ENCODE measurements at places on chromosomes 3 and 15.

DNA sequence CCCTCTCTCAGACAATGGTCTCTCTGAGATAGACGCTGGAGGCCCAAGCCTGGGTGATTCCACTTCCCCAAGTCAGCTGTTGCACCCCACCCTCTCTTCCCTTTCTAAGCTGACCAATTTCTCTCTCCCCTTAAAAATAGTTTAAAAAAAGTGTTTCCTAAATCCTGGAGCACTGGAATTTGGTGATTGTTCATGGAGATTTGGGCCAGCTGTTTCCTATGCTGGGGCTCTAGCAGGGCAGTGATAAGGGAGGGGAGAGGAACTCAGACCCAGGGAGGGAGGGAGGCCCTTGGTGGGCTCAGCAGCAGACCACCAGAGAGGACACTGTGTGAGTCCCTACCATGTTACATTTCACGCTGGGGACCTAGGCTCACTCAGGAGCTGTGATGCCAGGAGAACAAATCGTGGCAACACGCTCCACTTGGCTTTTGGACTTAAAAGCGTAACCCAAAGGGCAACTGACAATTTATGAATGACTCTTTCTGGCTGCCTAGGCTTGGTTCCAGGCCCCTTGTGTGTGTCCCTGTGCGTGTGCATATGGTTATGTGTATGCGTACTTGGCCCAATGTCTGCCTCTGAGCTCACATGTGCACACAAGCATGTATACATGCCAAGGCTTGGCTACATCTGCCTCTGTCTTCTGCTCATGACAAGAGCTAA is 59.8 kb upstream of the INSYN1 start:
- DNase-seq: no peak

DNA sequence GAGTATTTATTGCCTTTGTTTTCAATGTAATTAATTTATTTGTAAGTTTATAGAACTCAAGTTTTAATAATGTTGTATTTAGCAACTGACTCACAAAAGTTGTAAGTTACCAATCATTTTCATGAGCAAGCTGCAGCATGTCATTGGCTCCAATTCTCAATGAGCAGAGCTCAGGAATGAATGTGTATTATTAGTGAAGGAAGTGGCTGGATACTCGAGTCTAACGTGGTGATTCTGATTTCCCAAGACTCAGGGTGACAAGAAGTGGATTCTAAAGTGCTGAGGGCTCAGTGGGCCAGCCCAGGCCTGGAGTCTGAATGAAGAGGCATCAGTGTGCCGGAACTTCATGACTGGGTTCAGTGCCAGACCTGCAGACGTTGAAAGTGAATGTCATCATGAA is 39.6 kb downstream of the CLDN11 start:
- no peak for DNase-seq

DNA sequence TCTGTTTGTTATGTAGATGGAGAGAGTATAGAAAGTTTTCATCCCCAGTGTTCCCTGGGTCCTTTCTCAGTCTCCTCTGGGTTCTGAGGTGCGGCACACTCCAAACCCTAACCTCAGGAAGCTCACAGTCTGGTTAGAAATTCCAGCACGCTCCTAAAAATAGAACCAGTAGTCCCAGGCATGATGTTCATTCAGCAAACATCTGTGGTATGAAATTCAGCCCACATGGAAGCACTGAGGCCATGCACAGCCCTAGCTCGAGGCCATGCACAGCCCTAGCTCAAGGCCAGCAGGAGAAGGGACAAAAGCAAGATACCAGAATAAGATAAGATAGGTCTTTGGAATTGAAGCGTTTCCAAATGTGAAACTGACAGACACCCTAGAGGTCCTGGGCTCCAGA is 82.3 kb upstream of the OXTR start:
- DNase-seq: no peak

DNA sequence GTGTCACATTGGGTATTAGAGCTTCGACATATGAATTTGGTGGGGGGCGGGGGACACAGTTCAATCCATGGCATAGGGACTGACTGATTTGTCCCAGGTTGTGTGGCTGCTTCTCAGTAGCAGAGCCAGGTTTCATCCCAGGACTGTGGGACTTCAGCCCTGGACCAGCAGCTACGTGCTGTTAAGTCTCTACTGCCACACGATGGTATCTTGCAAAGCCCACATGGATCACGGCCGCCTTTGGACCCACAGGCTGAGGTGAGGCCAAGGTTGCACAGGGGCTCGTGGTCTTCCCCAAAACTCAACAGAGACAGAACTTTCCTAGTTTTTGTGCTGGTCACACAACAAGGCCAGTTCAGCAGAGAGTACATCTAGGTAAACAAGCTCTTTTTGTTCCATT is 97.4 kb downstream of the LRRK1 start:
- peak; percentile 51 for DNase-seq

GRCh38 chr3:46646700-46647099 is 34.4 kb downstream of the FAM240A start:
- DNase-seq: no peak

- no peak for DNase-seq
Observed at GRCh38 chr15:55334997-55335396, 16.0 kb downstream of the PIGB start.

- no peak for DNase-seq
Observed at GRCh38 chr15:64166102-64166890, 3.5 kb upstream of the PPIB start.

GRCh38 chr3:21393683-21394311 is 357.2 kb downstream of the ZNF385D start:
- no peak for DNase-seq

GRCh38 chr3:56522374-56522773 is 34.6 kb upstream of the CCDC66 start:
- DNase-seq: no peak

GRCh38 chr3:40623567-40623966 is 98.8 kb downstream of the ZNF621 start:
- DNase-seq: no peak

DNA sequence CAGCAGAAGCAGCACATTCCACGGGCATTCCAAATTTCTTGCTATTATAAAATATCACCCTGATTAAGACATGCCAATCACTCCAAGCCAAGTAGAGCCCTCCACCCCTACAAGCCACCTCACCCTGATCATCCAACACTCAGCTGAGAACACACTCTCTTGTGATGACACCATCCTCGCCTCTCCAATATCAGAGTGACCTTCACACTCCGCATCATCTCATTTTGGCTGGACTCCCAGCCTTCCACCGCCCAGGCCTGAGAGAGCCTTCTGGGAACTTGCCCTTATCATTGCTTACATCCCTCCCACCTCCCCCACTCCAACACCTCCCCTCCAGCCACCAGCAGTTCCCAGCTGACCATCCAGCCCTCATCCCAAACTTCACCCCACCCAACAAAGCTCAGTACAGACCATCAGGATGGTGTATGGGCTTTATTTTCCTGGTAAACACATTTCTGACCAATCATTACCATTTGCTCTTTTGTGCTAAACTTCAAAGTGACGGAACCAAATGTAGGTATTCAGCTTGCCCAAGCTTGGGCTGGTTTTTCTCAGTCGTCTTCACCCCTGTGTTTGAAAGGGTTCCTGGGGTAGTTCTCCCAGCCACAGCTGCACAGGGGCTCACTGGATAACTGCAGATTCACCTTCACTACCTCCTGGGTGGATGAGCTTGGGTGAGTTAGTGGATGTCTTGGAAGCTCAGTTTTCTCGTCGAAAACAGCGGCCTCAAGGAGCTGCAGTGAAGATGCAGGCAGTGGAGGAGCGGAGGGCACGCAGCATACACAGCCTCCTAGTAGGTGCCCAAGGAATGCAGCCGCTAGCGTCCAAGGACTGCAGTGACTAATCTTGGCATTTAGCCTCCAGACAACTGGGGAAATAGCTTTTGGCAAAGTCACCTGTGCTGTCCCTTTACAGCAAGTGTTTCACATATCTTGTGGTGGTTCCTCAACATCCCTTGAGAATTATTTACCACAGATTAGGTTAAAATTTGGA is 115.1 kb downstream of the LIPC start:
- no peak for DNase-seq

DNA sequence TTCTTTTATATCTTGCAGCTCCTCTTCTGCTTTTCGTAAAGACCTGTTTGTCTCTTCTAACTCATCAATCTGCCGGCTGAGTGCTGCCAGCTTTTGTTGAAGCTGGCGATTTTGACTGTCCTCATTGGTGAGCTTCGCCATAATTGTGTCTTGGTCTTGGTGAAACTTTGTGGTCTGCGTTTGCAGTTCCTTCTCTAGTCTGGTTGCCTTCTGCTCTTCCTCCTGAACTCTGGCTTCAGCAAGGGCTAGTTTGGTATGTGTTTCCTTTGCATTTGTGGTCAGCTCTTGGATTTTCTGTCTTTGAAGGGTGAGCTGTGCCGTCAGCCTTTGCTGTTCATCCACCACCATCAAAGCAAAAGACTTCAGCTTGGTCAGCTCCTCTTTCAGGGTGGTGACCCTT is 32.9 kb downstream of the CMSS1 start:
- no peak for DNase-seq

- DNase-seq: no peak
Observed at GRCh38 chr3:123335007-123335670, 113.8 kb downstream of the ADCY5 start.

GRCh38 chr3:134647902-134648760 is 2.7 kb downstream of the KY start:
- DNase-seq: peak; percentile 32

DNA sequence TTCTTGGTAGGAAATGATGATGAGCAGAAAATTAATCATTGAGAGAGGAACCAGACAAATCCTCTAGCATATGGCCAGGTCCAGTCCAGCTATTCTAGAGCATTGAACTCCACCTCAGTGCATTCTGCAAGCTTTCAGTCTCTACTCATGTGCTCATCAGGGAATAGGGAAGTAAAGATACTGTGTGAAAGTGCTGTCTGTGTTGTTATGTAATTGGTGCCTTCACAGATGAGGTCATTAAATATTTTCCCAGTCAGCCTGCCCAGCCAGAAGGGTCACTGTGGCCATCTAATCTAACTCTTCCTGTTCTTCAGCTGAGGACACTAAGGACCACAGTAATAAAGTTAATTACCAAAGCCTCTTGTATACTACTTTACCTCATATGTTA is 28.2 kb downstream of the C3orf62 start:
- no peak for DNase-seq

GRCh38 chr15:86915811-86916331 is 836.2 kb downstream of the AGBL1 start:
- DNase-seq: no peak

- DNase-seq: no peak
Observed at GRCh38 chr15:87896936-87897335, 359.6 kb downstream of the NTRK3 start.

GRCh38 chr3:1380926-1381646 is 288.3 kb downstream of the CNTN6 start:
- DNase-seq: no peak

DNA sequence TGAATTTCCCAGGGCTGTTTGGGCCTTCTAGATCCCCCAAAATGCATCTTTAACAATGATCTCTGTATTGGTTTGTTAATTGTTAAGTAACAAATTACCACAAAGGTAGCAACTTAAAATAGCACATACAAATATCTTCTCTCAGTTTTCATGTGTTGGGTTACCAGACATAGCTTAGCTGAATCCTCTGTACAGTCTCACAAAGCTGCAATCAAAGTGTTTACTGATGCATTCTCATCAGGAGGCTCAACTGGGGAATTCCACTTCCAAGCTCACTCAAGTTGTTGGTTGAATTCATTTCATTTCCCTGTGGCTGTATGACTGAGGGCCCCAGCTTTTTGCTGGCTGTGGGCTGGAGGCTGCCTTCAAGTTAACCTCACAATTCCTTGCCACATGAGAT is 297.6 kb downstream of the RPLP1 start:
- DNase-seq: peak; percentile 46

- no peak for DNase-seq
Observed at GRCh38 chr3:80285388-80285787, 517.6 kb upstream of the ROBO1 start.

DNA sequence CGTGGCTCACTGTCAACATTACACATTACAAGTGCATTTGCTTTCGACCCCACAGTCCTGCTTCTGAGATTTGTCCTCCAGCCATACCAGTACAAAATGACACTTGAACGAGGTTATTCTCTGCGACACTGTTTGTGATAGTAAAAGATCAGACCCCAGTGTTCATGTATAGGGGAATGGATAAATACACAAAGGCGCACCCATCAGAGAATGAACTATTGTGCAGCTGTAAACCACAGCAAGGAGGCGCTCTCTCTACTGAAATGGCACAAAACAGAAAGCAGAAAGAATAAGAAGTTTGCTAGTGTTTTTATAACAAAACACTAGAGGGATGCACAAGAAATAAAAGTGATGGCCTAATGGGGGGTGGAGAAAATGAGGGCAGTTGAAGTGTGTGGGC is 4.9 kb upstream of the CHSY1 start:
- peak; percentile 54 for DNase-seq

GRCh38 chr15:73983211-73983727 is 8.8 kb downstream of the STOML1 start:
- DNase-seq: no peak

DNA sequence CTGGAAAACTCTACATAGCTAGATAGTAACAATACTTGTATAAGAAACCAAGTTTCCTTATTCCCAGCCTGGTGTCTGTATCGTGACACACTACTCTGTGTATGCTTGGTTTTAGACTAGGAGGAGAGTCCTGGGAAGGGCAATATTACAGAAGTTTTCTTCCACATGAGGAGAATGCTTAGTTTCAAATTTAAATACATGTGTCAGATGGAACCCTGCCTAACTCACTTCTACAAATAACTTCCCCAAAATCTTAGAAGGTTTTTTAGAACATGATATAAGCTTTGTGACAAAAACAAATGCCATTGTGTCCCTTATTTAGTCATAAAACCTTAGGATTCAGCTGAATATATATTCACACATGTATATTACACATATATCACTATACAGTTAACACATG is 7.2 kb upstream of the IL20RB start:
- no peak for DNase-seq

DNA sequence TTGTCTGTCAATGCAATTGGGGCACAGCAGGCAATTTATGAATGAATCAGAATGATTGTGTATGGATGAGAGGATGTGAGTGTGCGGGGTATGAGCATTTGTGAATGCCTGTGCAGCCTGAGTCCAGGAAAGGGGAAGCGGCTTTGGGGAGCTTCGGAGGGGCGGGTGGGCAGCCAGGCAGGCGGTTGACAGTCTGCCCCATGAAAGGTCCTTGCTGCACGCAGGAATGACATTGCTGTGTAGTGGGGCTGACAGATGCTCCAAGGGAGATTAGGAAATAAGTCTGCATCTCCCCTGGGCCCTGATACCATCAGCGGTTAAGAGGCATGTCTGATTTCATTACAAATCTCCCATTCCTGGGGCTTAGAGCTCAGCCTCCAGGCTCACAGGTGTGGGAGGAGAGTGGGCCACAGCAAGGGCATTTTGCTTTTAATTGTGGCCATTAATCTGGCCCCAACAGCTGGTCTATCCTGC is 26.4 kb upstream of the TSPAN3 start:
- no peak for DNase-seq

- DNase-seq: no peak
Observed at GRCh38 chr15:34708422-34708821, 46.4 kb downstream of the GJD2 start.
